ENCODE measurements at places on chromosomes 16 and 17.
A peak's percentile ranks its signal among the peaks of the same experiment; 100 is the strongest.

DNA sequence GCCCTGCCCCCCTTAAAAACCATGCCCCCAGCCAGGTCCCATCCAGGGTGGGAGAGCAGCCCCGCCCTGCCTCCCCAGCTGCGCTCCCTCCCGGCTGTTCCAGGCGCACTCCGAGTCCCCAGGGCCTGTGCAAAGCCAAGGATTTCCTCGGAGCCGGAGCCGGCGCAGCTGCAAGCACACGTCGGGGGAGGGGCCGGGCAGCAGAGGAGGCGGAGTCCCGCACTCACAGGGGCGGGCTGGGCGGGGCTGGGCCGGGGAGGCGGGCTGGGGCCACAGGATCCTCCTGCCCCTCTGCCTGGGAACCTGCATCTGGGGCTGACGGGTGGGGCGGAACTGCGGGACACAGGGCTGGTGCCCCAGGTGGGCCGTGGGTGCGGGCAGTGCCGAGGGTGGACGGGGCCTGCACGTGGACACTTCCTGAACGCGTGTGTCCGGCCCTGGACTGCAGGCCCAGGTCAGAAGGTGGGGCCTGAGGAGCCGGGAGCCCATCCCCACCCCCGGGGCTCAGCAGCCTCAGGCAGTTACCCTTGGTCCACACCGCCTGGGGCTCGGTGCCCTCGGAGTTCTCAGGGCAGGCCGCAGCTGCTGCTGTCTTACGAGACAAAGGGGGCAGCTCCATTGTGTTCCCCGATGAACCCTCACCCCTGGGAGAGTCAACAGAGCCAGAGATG, 24.0 kb upstream of the SSTR5 start:
- DNase-seq: no peak

- DNase-seq: peak; percentile 46
These were observed 15.0 kb upstream of the SCIMP start for GRCh38 chr17:5249615-5250014.

DNA sequence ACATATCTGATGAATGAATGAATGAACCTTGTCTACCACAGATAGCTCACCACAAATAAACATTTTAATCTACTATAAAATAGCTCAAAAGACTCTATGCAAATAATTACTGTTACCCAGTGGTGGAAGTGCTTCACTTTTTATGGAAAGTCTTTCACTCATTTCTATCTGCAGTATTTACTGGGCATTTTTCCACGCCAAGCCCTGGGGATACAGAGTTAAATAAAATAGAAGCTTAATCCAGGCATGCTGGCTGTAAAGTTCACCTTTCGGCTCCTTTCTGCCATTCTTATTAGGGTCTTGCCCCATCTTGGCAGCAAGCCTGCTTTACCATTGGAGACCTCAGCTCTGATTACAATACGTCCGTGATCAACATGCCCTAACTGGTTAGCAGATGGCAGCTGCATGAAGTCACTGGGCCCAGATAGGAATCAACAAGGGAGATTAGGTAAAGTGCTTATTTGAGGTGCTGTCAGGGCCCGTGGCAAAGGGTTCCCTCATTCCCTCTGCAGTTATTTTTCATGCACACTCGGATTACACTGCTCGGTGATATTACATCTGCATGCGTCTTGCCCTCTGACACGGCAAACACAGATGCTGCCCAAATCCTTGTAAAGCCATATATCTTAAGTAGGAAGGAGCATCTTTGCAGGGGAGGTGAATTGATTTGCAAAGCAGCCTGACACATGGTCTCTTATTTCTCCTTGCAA, 648.9 kb downstream of the WWOX start:
- peak; percentile 28 for DNase-seq

- no peak for DNase-seq
These were observed 84.6 kb downstream of the USP31 start for GRCh38 chr16:23064639-23065038.

GRCh38 chr16:57377080-57377841, 5.0 kb downstream of the CX3CL1 start:
- DNase-seq: no peak

GRCh38 chr16:85636234-85636812, 23.2 kb downstream of the GSE1 start:
- DNase-seq: no peak

DNA sequence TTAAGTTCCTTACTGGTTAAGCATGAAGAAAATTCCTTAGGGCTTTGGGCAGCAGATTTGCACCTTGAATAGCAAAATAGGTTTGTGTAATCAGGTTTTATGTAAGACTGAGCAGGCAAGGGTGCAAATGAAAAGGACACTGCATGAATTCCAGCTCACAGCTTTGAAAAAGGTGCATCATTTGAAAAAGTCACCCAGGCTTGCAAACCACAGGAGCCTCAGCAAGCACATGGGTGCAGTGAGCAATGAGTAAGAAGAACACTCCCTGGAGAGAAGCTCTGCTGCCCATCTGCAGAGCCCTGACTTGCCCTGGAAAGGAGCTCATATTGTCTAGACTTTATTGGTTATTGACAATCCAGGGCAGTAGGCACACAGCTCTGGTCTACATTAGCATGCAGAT, 165.6 kb upstream of the KCNJ16 start:
- DNase-seq: no peak

GRCh38 chr17:3557768-3558583, at the start of gene TRPV3:
Gene TRPV3 (minus strand): TSS chr17:3557812. CDS start chr17:3554850, 2,962 bp downstream.
- DNase-seq: peak; percentile 74

GRCh38 chr17:65595071-65595656, 33.7 kb upstream of the AXIN2 start:
- DNase-seq: no peak

DNA sequence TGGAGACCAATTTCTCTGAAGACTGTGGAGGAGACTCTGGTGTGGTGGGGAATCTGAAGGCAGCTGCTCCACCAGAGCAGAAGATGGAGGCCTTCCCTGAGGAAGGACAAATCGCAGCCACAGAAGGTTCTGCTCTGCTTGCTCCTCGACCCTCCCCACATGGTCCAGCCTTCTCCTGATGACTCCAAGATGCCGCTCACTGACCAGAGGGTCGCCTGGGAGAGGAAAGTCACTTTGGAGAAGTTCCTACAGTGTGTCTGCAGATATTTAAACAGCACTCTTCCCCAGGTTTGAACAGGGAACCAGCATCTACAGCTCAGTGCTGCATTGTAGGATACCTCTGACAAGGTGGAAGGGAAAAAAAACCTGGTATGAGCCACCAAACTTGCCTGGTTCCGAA, 21.0 kb upstream of the SUPT4H1 start:
- DNase-seq: no peak
